ENCODE measurements at places on chromosomes 7 and 10. TPM values are rescaled to one million over a fixed set of nuclear protein-coding genes. Genes with fewer than 3 reads are reported as not detected.

DNA sequence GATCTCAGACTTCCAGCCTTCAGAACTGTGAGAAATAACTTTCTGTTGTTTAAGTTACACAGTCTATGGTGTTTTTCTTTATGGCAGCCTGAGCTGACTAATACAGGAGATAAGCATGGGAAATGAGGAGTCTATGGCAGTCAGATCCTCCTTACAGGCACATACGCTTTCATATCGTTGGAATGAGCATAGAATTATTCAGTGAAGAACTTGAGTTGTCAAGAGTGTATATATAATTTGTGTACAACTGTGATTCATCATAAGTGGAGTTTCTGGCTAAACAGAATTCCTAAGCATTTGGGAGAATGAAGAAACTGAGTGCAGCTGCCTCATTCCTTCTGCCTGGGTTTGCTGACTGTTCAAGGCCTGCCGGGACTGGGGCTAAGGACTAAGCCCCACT is 516.7 kb downstream of the ADRA2A start:
- no peak for DNase-seq

DNA sequence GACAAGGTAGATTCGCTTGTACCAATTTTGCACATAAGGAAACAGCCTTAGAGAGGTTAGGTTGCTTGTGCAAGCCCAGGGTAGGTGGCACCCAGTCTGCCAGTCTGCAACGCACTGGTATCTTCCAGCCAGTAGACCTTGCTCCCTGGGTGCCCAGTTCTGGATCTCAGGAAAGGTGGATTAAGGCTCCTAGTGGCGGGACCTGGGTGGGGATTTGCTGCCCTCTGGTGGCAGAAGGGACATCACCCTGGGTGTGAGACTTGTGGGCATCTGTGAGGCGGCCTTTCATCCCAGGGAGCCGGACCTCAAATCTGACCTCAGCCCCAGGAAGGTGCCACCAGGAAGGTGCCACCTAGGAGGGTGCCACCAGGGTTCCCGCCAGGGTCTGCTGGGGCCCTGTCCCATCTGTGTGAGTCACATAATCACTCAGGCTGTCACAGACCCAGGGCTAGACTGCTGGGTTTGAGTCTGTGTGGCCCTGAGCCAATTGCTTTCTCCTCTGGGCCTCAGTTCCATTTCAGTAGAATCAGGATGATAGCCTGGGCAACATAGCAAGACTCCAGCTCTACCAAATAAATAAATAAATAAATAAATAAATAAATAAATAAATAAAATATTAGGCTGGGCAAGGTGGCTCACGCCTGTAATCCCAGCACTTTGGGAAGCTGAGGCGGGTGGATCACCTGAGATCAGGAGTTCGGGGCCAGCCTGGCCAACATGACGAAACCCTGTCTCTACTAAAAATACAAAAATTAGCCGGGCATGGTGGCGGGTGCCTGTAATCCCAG is 5.3 kb upstream of the PRKRIP1 start:
- DNase-seq: peak; percentile 93

DNA sequence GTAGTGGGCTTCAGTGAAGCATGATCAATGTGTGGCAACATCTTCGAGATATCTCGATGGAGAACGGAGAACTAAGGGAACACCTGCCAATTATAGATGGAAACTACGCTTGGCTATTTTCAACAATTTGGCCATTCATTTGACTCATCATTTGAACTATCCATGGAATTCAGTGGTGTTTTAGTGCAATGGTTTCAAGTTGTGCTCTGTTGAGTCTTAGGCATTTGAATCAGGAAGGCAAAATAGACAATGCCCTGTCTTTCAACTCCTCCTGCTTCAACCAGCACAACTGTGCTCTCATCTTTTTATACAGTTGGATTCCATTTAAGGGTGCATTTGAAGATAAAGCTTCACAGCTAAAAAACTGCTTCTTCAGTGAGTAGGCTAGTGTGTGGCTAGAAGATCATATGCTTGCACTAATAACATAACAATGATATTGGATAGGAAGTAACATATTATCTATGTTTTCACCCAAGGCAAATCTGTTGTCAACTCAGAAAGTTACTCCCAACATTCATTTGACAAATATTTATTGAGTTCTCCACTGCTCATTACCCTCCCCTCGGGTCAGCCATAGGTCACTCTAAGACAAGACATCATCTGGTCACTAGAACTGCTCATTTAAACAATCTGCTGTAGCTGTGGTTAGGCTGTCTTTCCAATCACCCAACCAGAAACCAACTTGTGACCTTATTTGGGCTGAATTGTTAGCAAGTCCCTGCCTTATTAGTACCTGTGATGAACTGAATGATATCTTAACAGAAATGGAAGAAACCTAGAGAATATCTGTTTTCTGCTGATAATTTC is 314.1 kb upstream of the SP4 start:
- DNase-seq: no peak

DNA sequence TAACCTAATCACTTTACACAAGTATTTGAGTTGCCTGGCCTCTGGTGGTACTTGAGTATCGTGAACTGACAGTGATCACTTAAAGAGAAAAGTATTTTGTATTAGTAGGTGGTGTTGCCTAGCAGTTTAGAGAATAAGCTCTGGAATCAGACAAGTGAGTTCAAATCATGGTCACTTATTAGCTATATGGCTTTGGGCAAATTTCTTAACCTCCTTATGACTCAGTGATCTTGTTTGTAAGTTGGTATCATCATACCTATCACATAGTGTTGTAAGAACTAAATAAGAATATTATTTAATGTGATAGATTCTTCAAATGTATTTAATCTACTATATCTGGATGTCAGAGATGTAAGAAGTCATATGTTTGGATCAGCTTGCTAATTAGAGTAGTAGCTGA is 163.8 kb downstream of the RNF133 start:
- no peak for DNase-seq

DNA sequence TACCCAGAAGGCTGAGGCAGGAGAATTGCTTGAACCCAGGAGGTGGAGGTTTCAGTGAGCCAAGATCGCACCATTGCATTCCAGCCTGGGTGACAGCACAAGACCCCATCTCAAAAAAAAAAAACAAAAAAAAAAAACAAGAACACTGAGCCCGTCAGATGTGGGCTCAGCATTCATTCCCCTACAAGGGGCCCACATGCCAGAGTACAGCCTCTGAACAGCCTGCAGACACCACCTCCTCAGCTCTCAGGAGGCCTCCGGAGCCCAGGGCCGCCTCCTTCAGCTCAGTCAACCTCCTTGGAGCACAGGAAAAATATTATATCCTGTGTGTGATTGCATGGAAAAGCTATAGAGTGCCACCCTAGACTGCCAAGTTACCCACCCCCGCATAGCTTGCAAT is 112.3 kb downstream of the ABLIM1 start:
- no peak for DNase-seq

DNA sequence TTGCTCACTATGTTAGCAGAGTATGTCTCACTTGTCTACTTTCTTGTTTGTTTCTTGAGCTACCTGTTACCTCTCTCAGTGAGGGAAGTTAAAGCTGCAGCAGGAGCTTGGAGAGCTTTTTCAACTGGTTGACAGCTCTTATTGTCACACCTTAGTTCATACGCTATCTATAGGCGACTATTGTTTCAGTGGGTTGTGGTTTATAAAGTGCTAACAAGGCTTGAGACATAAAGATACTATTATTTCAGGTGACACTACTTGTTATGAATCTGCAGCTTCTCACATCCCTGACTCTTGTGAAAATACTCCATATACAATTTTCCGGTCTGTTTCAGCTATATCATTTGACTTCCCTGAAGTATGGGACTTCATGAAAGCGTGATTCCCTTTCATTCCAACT is 167.4 kb downstream of the CSTF2T start:
- DNase-seq: no peak

GRCh38 chr7:138527746-138528223 is 67.7 kb downstream of the TRIM24 start:
- DNase-seq: no peak

- peak; percentile 45 for DNase-seq
These were observed 282.3 kb downstream of the USP6NL start for GRCh38 chr10:11329062-11329673.

GRCh38 chr10:46518028-46518725 is 38.3 kb downstream of the GPRIN2 start:
- peak; percentile 43 for DNase-seq

GRCh38 chr7:128154504-128154903 is 86.6 kb upstream of the LEP start:
- DNase-seq: no peak

HOXA7 gene
- not detected for total RNA-seq

LIPF gene
- not detected for total RNA-seq

AZGP1 gene
- total RNA-seq: 0.52 TPM

WIPF3 gene
- 12.1 TPM for total RNA-seq

GSAP gene
- 0.94 TPM for total RNA-seq

FAM237B gene
- total RNA-seq: not detected

CTAGE8 gene
- total RNA-seq: not detected
